Kidney glomerular epithelial cell (primary cell): ENCODE measurements at places on chromosomes 5 and 9.

- DNase-seq: no peak
Measured at GRCh38 chr5:111447822-111448221, 64.5 kb downstream of the STARD4 start.

DNA sequence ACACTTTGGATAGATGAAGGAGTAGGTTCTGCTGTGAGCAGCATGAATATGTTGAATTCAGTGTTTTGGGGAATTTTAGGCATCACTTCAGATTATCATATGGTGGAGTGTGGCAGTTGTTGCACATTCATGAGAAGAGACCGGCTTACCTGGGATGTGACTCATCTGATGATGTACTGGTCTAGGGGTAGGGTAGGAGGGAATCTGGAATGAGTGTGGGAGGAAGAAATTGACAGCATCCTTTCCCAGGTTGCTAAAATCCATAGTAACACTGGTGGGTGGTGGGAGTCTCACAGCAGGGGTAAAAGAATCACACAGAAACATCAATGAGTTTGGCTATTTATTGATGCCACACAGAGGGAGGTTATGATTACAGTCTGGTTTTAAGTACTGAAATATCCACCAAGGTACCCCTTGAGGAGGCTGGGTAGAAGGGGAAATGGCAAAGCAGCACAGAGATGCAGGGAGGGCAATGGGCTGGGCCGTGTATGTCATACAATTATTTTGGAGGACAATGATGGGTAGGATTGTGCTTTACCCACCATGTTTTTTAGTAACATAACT lies 82.5 kb downstream of the TARS1 start:
- no peak for DNase-seq

- no peak for DNase-seq
Measured at GRCh38 chr5:73654171-73654811, 28.3 kb downstream of the ARHGEF28 start.

- no peak for DNase-seq
Measured at GRCh38 chr5:172172912-172173563, 15.0 kb downstream of the STK10 start.

- DNase-seq: no peak
Measured at GRCh38 chr5:58497386-58497785, 6.2 kb downstream of the GAPT start.

DNA sequence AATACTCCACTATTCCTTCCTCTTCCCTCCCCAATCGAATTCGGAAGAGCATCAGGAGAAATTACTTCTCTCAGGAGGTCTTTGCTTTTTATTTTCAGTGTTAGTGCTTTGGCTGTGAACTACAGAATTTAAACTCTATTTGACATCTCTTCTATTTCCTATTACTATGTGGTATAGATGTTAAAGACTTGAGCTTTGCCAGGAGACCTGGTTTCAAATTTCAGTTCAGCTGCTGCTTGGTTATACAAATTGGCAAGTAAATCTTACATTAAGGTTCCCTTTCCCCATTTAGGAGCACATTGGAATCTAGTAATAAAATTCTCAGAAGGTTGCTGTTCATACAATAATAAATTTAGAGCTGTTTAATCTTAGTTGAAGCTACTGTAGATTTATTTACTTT lies 13.1 kb downstream of the UHRF2 start:
- no peak for DNase-seq
